NCI-H460 (cell line): ENCODE measurements at places on chromosomes 4 and X.
A peak's percentile ranks its signal among the peaks of the same experiment; 100 is the strongest.

DNA sequence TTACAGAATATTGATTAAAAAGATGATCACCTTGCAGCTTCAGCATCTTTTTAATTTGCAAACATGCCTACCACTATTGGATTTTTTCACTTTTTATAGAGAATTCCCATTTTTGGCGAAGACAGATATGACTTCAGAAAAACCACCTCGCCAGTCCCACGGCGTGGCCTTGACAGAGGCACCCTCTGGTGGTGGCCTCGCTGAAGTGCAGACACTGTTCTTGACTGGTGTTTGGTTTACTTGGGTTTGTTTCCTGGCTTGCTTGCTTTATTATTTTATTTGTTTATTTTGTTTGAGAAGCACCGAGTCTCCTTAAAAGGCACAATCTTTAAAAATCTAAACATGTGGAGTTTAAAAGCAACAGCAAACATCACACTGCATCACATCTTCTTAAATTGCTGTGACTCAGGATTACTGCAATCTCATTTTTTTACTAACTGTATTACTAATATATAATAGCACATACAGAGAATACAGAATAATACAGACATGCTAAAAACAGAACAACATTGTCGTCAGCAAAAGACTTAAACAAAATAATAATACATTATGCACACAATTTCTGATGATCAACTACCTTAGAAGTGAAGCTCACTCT, 13.1 kb upstream of the AMTN start:
- DNase-seq, result peak; percentile 40

DNA sequence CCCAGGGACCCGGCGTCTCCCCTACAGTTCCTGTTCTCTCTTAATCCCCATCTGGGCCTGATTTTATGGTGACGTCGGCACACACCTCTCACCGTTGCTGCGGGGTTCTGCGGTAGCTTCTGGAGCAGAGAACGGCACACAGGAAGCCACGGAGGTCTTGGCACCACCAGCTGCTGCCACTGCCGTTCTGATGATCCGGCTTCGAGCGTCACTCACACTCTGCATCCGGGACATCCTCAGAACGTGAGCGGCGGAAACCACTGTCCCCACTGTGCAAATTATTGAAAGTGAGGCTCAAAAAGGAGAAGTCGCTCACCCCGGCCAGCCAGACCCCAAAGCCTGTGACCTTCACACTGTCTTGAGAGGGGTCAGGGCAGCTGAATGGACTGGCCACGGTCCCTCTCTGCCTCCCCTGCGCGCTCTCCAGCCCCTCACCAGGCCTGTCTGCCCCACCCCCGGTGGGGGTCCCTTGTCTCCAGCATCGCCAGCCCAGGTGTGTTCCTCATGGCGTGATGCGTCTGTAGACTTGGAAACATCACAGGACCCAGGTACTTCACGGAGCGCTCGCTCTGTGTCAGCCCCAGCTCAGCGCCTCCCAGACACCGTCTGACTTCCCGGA, 201.1 kb downstream of the AFAP1 start:
- DNase-seq, result no peak

DNA sequence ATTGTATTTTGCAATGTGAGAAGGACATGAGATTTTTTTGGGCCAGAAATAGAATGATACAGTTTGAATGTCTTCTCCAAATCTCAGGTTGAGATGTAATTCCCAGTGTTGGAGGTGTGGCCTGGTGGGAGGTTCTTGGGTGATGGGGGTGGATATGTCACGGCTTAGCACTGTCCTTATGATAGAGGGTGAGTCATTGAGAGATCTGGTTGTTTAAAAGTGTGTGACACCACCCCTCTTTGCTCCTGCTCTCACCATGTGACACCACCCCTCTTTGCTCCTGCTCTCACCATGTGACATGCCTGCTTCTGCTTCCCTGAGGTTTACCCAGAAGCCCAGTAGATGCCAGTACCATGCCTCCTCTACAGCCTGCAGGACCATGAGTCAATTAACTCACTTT, 1226.9 kb downstream of the PCDH7 start:
- no peak for DNase-seq

DNA sequence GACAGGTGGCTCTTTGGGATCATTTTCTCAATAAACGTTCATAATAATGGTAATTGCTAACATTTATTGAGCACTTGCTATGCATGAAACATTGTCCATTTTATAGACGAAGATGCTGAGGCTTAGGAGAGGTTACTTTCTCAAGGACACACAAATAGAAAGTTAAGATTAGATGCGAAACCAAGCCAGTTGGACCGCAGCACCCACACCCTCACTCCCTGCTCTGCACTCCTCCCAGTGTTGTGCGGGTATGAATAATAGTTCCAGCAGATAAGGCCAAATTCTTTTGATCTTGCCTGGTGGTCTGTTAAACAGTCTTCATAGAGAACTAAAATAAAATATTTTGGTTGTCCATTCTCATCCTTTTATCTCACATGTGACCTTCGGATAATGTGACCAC, 85.0 kb upstream of the BEND4 start:
- DNase-seq, result no peak

- DNase-seq, result no peak
Measured at GRCh38 chrX:105745863-105746262, 76.5 kb upstream of the NRK start.

GRCh38 chrX:96721354-96721753, 36.7 kb downstream of the DIAPH2 start:
- DNase-seq, result no peak

DNA sequence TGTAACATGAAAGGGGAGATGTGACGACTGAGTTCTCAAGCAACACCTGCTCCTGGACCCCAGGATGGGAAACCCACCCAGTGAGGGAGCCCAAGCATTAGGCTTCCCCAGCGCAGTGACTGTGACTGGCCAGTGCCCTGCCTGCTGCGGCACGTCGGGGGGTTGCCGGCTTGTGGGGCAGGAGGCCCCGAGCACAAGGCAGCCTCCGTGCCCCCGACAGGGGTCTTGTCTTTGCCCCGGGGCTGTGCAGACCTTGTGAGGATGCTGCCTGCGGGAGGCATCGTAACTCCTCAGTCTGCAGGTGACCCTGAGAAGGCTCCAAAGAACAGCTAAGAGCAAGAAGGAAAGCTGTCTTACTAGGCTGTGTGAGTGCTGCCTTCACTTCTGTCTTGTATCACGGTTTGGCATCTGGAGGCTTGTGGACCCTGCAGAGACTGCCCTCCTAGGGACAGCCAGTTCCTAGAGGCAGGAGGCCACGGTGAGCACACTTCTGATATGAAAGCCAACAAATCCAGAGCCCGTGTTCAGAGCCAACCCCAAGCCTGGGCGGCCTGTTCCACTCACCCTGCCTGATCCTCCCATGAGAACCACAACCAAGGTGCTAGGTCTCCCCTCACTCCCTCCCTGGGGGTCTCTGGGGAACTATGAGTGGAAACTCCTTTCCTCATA, 47.7 kb downstream of the FGFRL1 start:
- DNase-seq, result no peak
